ENCODE measurements at places on chromosomes 11 and 22.

- no peak for DNase-seq
These were observed 14.2 kb upstream of the MOB2 start for GRCh38 chr11:1500466-1501420.

GRCh38 chr22:27348634-27349033 lies 452.9 kb downstream of the MN1 start:
- no peak for DNase-seq

DNA sequence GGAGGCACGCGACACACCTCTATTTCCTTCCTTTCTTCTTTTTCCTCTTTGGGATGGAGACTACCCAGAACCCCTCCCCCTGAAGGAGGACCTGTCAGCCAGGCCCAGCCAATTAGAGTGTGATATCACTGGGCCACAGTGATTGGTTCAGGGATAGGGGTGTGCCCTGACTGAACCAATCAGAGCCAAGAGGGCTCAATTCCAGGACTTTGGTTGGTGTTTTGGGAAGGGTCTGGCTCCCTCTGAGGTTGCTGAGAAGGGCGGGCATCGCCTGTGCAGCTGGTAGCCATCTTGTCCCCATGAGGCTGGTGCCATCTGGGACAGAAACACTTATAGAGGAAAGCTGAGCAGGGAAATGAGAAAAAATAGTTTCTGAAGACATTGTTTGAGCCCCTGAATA lies 71.4 kb downstream of the CHST1 start:
- DNase-seq = no peak

DNA sequence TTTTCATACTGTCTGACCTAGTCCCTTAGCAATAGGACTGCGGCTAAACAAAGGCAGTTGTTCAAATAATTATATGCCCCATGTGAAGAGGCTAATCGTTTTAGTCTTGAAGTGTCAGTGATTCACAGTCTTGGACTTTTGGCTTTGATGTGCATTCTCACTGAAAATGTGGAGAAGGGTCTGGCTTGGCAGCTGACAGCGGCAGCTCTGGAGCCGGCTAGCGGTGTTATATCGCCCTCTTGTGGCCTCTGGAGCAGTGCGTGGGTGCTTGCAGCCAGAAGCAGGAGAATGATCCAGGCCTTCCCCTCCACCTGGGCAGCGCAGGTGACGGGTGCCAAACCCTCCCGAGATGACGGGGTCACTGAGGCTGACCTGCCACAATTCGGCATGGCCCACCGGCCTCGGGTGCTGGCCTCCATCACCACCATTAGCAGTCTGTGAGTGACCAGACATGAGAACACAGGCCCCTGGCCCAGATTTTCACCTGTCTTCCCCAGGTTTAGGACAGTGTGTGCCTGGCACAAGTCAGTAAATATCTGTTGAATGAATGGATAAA lies 90.3 kb upstream of the PITPNB start:
- peak; percentile 56 for DNase-seq

GRCh38 chr11:68425866-68426380 lies 34.6 kb upstream of the PPP6R3 start:
- DNase-seq = no peak

GRCh38 chr22:22366537-22366936 lies 122.0 kb downstream of the VPREB1 start:
- DNase-seq = no peak

- no peak for DNase-seq
These were observed 54.8 kb downstream of the DENND5A start for GRCh38 chr11:9210224-9210921.

GRCh38 chr11:12110714-12111548 lies 541 bp downstream of the MICAL2 start:
- peak; percentile 23 for DNase-seq

- no peak for DNase-seq
These were observed 5.3 kb downstream of the OMP start for GRCh38 chr11:77107950-77108349.

GRCh38 chr11:40393511-40393910 lies 1065.9 kb downstream of the LRRC4C start:
- DNase-seq = no peak

GRCh38 chr22:24744638-24745037 lies 29.9 kb downstream of the PIWIL3 start:
- DNase-seq = no peak

DNA sequence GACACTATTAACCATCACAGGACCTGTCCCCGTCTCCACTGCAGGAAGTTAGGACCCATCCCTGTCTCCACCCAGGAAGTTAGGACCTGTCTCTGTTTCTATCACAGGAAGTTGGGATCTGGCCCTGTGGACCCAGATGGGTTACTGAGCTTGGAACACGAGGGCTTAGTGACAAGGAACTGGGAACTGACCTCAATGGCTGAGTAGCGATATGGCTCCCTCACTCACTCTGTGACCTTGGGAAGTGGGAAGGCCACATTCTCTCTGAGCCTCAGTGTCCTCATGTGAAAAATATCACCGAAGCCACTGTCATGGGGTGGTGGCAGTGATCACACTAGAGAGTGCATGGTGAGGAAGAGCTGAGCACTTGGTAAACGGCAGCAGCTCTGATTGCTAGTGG lies 59.4 kb downstream of the FBLN1 start:
- no peak for DNase-seq

DNA sequence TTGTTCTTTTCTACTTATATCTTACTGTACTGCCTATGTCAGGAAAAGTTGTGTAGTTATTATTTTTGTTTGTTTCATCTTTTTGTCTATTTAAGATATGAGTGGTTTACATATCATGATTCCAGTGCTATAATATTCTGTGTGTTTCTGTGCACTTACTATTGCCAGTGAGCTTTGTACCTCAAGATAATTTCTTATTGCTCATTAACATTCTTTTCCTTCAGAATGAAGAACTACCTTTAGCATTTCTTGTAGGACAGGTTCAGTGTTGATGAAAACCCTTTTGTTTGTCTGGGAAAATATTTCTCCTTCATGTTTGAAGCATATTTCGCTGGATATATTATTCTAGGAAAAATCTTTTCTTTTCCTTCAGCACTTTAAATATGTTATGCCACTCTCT lies 452.7 kb upstream of the FAT3 start:
- no peak for DNase-seq

GRCh38 chr11:22044126-22044525 lies 148.8 kb upstream of the ANO5 start:
- DNase-seq = no peak

- DNase-seq = no peak
These were observed 18.9 kb downstream of the MRPL16 start for GRCh38 chr11:59791639-59792038.

- no peak for DNase-seq
These were observed 28.1 kb upstream of the IGSF9B start for GRCh38 chr11:133984828-133985227.

- peak; percentile 14 for DNase-seq
These were observed 747 bp downstream of the TPCN2 start for GRCh38 chr11:69049490-69049867.

GRCh38 chr11:117378976-117379865 lies 51.6 kb downstream of the CEP164 start:
- no peak for DNase-seq

DNA sequence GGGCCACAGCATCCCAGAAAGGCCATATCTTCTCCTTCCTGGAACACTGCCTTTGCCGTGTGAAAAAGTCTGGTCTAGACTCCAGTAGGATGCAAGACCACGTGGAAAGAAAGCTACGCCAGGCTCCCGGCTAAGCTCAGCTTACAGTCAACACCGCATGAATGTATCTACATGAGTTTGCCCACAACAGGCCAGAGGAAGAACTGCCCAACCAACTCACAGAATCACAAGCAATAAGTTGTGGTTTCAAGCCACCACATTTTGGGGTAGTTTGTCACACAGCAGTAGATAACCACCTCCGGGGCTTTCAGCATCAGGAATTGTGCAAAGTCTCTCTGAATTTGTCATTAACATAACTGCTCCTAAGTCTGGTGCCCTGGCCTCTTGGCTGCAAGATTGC lies 27.3 kb downstream of the HSPA8 start:
- DNase-seq = no peak

- no peak for DNase-seq
These were observed 63.8 kb downstream of the PHF21A start for GRCh38 chr11:46057489-46057888.

DNA sequence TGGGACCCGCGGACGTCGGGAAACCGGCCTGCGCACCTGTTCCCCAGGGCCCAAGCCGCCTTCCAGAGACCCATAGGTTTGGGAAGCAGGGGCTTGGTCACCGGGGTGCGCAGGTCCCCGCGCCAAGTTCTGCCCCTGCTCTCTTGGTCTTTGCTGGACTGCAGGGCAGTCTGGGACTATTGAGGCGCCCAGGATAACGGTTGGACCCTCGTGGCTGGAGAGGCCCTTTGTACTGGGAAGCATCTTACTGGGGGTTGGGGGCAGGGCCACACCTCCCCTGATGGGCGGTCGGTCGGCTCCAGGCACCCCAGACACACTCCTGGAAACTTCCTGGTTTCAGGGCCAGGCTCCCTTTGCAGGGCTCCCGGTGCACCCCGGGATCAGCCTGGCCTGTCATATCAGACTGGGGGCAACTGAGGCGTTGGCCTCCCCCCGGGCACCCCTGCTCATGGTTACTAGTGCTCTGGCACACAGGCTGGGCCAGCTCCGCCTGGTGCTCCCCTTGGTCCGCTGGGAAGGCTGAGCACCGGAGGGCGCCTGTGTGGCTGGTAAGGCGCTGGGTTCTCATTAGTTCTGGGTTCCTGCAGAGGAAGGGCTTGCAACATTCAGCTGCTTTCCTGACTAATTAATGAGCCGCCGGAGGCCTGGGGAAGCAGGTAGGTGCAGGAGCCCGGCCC lies 1250.5 kb downstream of the BRD1 start:
- no peak for DNase-seq

DNA sequence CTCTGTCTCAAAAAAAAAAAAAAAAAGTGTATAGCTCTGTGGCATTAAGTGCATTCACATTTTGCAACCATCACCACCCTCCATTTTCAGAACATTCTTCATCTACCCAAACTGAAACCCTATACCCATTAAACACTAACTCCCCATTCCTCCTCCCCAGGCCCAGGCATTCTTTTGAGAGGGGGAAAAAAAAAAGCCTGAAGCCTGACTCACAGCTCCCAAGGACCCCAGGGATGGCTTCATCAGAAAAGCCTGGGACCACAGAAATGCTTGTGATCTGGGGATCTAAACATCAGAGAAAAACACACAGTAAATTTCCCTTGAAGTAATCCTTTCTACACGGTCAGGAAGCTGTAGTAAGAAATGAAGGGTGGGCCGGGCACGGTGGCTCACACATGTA lies 10.7 kb upstream of the GTSE1 start:
- no peak for DNase-seq

- DNase-seq = no peak
These were observed 31.6 kb upstream of the WNT11 start for GRCh38 chr11:76237914-76238313.

GRCh38 chr11:124238512-124238911 lies 2.4 kb upstream of the OR8G1 start:
- no peak for DNase-seq

DNA sequence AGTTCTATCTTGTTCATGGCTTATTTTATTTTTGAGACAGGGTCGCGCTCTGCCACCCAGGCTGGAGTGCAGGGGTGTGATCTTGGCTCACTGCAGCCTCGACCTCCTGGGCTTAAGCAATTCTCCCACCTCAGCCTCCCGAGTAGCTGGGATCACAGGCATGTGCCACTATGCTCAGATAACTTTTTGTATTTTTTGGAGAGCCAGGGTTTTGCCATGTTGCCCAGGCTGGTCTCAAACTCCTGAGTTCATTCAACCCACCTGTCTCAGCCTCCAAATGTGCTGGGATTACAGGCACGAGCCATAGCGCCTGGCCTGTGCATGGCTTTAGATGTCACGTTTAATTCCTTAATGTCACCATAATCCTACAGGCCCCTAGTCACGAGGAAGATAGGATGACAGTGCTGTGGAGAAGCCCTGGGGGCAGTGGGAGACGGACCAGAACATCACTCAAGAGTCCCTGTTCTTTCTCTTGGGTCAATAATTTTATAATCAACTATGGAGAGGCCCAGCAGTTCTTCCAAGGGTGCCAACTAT lies 99.5 kb downstream of the RDX start:
- no peak for DNase-seq

DNA sequence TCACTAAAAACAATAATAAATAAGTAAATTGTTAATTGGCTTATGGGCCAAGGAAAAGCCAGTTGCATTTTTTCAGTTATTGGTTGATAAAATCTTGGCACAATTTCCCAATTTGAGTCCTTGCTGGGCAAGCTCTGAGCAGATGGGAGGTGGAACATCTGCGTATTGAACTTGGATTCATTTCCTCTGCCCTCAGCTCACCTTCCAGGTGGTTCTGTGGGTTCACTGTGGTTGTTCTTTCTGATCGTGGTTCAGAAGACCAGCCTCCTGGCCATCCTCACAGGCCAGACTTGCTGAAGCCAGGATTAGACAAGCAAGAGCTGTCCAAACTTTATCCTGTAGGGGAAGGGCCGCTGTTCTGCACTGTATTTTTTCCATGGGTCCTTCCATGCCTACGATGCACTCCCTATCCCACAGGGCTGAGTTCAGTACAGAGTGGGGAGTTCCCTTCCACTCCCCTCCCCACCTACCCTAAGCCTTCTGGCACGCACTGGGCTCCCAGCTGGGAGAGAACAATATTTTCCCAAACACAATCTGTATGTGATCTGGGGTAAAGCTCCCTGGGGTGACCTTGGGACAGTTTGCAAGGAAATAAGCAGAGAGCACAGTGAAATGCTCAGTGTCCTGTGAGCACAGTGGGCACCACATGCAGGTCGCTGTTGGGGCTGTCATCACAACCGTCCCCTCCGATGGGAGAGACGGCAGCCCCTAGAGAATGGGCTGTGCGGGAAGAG lies 43.5 kb upstream of the TP53I11 start:
- DNase-seq = no peak

DNA sequence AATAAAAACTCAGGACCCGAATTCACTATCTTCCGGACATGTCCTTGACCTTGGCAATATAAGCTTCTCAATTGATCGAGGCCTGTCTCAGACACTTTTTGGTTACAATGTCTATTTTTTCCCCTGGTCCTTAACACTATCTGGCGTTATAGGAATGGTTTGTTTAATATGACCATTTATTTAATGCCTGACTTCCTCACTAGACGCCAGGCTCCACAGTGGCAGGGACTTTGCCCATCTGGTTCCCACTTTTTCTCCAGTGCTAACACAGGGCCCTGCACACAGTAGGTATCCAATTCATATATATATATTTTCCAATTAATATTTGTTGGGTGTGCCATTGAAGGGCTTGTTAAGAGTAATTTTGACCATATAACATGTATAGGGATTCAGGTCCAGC lies 7.9 kb upstream of the CBX6 start:
- no peak for DNase-seq

GRCh38 chr11:104152941-104153505 lies 10.9 kb downstream of the PDGFD start:
- no peak for DNase-seq

- no peak for DNase-seq
These were observed 40.8 kb downstream of the RTN4R start for GRCh38 chr22:20227363-20227762.

DNA sequence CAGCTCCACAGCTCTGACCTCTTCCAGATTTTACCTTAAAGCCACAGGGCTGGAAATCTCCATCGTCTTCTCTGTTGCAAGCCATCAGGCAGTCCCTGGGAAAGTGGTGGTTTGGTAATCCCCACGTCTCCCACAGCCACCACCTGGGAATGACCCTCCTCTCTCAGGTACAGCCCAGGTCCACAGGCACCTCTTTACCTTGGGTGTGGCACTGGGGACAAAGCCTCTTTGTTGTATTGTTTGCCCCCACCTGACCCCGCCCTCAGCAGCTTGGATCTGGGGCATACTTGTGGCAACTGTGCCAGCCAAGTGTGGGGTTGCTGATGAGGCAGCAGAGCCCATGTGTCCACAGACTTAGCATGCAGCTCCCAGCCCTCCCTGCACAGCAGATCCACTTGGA lies 77.6 kb downstream of the LRRC32 start:
- no peak for DNase-seq

GRCh38 chr11:825366-826226 lies 2.1 kb upstream of the CRACR2B start:
- no peak for DNase-seq
